A549 treated with Hydrocortisone at 1 μM for 4 hours (cell line): ENCODE measurements at places on chromosomes 2 and 18. TPM values are rescaled to one million over a fixed set of nuclear protein-coding genes. Genes with fewer than 3 reads are reported as not detected.

DSG4 gene
- not detected in 5 replicates for total RNA-seq

PASK gene
- total RNA-seq, result 6.3 to 8.4 TPM (median 7.7 TPM) in 5 replicates

NOSTRIN gene
- 1.3 to 2.7 TPM (median 2.1 TPM) in 5 replicates for total RNA-seq

GRB14 gene
- 4.9 to 6.4 TPM (median 5.2 TPM) in 5 replicates for total RNA-seq

ADD2 gene
- 18.8 to 28.6 TPM (median 25.3 TPM) in 5 replicates for total RNA-seq

C2orf66 gene
- total RNA-seq, result 0.06 to 0.07 TPM in 2 of 5 replicates, not detected in the others

SCN7A gene
- total RNA-seq, result not detected in 5 replicates

TXNDC2 gene
- total RNA-seq, result 0.07 to 0.14 TPM (median 0.12 TPM) in 5 replicates

EHD3 gene
- total RNA-seq, result 6.3 to 8.0 TPM (median 7.4 TPM) in 5 replicates

NTSR2 gene
- 0.05 to 0.09 TPM in 2 of 5 replicates, not detected in the others for total RNA-seq

FBXO15 gene
- 0.67 to 1.1 TPM (median 0.92 TPM) in 5 replicates for total RNA-seq

ST3GAL5 gene
- total RNA-seq, result 25.7 to 36.8 TPM (median 29.6 TPM) in 5 replicates

CCDC102B gene
- total RNA-seq, result 0.18 to 0.81 TPM (median 0.28 TPM) in 4 of 5 replicates, not detected in the other

ZNF396 gene
- total RNA-seq, result 0.66 to 0.88 TPM (median 0.78 TPM) in 5 replicates

NDUFAF7 gene
- 18.3 to 20.2 TPM (median 20.0 TPM) in 5 replicates for total RNA-seq

NGEF gene
- 12.2 to 18.6 TPM (median 15.8 TPM) in 5 replicates for total RNA-seq

DLX1 gene
- total RNA-seq, result 2.0 to 3.3 TPM (median 2.8 TPM) in 5 replicates

FAM237A gene
- not detected in 5 replicates for total RNA-seq

GCKR gene
- total RNA-seq, result 0.09 to 0.84 TPM (median 0.29 TPM) in 4 of 5 replicates, not detected in the other

CWC22 gene
- 9.8 to 18.5 TPM (median 11.6 TPM) in 5 replicates for total RNA-seq

GPC1 gene
- 201 to 246 TPM (median 231 TPM) in 5 replicates for total RNA-seq

KCNG2 gene
- total RNA-seq, result 0.07 TPM in 1 of 5 replicates, not detected in the others

ABCG5 gene
- not detected in 5 replicates for total RNA-seq

ALKAL2 gene
- not detected in 5 replicates for total RNA-seq

MATN3 gene
- total RNA-seq, result 11.9 to 19.5 TPM (median 17.0 TPM) in 5 replicates

EFHD1 gene
- total RNA-seq, result 3.3 to 5.0 TPM (median 4.3 TPM) in 5 replicates

CPLX4 gene
- not detected in 5 replicates for total RNA-seq

GAREM2 gene
- total RNA-seq, result 5.8 to 8.5 TPM (median 7.0 TPM) in 5 replicates

GNLY gene
- total RNA-seq, result 0.08 to 0.31 TPM (median 0.18 TPM) in 5 replicates

TUBA4B gene
- 0.15 to 0.33 TPM (median 0.20 TPM) in 5 replicates for total RNA-seq

SPHKAP gene
- total RNA-seq, result not detected in 5 replicates

GCG gene
- not detected in 5 replicates for total RNA-seq
